Articular chondrocyte of knee joint (primary cell): ENCODE measurements at places on chromosomes 11 and 22. TPM values are rescaled to one million over a fixed set of nuclear protein-coding genes. Genes with fewer than 3 reads are reported as not detected.

The CXCR5 gene
- total RNA-seq: under 0.01 TPM in 1 of 2 replicates, not detected in the other

The FJX1 gene
- 6.7 and 10.5 TPM in 2 replicates for total RNA-seq

The NKAPD1 gene
- 34.9 and 40.3 TPM in 2 replicates for total RNA-seq

The GGTLC3 gene
- not detected in 2 replicates for total RNA-seq

The SLC22A6 gene
- not detected in 2 replicates for total RNA-seq

The POTEH gene
- not detected in 2 replicates for total RNA-seq
